Left lobe of liver (tissue), 2 donors: ENCODE measurements at places on chromosomes 11 and 22.

GRCh38 chr11:2913019-2913431 lies 16.2 kb downstream of the PHLDA2 start:
- DNase-seq = no peak

DNA sequence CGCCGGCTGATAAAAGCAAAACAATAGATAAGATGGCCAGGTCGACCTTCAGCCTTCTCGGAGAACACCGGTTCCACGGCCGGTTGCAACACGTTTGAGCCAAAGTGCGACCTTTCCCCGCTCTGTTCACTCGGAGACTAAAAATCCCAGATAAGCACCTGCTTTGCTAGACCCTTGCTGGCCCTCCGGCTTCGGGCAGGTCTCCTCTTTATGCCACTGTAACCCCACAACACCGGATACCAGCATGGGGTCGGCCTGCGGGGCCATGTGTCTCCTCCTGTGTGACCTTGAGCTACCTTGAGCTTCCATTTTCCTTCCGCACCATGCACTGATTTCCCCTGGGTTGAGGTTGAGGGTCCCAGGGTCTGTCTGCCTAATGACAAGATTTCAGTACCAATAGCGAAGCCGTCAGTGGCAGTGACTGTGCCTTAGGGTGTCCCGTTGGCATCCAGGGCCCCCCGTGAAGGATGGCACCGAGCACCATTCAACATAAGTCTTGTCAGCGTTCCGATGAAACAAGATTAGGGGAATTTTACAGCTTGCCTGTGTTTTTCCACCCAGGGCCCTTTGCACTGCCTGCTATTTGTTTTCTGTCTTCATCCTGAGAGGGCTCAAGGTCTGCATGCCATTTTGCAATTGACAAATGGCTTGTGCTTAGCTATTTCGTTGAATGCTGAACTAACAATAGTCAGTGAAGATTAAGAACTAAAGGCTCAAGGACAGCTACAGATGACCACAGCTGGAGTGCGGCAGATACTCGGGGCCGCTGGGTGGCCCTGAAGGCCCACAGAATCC lies 118.6 kb downstream of the KCNQ1 start:
- no peak for DNase-seq

DNA sequence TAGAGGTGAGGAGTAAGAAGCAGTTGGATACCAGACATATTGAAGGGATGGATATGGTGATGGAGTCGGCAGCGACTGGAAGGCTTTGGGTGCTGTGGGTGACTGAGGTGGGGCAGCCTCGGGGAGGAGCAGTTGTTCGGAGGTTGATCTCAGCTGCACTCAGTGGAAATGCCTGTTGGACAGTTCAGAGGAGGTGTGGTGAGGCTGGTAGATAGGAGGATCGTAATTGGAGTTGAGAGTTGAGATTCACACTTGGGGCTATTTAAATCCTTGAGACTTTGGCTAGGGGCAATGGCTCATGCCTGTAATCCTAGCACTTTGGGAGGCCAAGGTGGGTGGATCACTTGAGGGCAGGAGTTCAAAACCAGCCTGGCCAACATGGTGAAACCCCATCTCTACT lies 6.9 kb downstream of the OTUB1 start:
- no peak for DNase-seq

GRCh38 chr11:120316880-120317688 lies 8.0 kb upstream of the TLCD5 start:
- DNase-seq = no peak

DNA sequence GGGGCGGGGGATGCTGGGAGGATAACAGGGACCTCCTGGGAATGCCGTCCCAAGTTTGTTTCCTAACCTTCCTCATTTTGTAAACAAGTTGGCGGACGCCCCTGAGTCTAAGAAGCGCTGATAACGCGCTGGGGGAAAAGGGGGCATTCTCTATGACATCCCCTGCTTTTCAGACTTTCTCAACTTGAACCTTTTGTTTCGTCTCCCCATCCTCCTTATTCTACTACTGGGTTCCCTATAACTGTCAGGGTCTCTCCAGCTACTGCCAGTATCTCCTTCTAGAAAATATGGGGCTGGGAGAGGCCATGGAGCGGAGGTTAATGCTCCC lies 654 bp downstream of the TMEM86A start:
- no peak for DNase-seq

DNA sequence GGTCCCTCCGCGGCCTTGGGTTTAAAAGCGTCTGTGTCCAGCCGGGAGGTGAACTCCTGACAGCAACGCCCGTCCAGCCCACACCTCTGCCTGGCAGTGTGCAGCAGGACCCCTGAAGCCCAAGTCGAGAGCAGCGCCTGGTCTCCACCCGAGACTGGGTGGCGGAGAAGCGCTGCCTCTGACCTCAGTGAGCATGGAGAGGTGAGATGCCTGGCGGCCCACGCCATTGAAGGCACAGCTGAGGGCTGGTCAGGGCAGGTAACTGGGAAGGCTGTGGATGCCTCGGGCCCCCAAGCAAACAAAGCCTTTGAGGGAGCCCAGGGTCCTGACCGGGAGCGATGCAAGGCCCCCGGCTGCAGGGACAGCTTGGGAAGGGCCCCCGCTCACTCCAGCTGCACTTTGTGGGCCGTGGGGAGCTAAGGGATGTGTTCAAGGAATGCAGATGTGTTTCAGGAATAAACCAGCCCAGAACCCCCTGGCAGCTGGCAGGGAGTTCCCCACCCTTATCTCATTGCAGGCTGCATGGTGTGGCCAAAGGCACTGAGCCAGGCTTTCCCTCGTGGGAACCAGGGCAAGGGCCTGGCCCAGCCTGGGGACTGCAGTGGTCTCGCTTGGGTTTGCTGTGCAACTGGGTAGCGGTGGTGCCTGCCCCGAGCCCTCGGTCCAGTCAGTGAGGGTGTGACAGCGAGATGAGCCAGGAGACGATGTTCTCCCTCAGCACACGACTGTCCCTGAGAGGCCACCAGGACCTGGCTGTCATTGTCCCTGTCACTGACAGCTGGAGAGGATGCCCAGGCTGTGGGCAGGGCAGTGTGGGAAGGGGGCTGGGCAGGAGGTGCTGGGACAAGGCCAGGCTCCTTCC lies 92.5 kb downstream of the WNT7B start:
- no peak for DNase-seq

DNA sequence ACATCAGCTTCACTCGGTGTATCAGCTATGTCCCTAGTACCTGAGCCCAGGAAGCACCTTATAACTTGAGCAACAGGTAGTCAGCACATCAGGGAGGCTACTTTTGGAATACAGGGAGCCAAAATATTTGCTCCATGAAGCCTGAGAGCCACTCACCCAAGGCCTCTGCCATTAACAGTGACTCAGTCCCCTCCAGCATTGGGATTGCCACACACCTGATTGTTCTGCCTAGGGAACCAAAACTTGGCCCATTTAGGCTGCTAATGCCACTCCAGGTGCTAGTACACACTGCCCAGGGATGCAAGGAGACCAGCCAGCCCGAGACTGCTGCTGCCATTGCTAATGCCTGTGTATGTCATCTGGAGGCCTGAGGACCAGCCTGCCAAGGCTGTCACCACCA lies 773.6 kb upstream of the TENM4 start:
- DNase-seq = no peak

DNA sequence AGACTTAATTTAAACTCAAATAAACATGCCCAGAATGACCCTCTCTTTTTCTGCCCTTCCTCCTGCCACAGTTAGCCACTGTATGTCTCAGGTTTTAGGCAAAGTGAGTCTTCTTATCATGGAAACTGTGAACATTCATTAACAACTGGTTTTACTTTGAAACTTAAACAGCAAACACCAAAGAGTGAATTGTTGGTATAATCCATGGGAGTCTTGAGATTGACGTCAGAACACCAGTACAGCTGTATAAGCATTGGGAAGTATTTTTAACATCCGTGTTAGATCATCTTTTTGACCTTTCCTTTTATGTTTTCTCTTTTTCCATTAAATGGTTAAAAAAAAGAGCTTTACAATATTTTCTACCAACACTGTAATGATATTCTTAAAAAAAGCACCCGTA lies 38.9 kb downstream of the ARHGEF12 start:
- DNase-seq = no peak

DNA sequence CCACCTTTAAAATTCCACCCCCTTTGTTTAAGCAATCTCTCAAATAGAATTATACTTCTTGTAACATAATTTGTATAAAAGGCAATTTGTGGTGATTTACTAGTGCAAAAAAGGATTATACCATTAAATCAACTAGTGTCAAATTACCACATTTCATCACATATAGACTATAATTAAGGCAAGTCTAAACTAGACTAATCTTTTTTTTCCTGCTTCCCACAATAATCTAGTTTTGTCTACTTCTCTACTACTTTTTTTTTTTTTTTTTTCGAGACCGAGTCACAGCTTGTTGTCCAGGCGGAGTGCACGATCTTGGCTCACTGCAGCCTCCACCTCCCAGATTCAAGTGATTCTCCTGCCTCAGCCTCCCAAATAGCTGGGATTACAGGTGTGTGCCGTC lies 36.1 kb upstream of the FZD4 start:
- no peak for DNase-seq

DNA sequence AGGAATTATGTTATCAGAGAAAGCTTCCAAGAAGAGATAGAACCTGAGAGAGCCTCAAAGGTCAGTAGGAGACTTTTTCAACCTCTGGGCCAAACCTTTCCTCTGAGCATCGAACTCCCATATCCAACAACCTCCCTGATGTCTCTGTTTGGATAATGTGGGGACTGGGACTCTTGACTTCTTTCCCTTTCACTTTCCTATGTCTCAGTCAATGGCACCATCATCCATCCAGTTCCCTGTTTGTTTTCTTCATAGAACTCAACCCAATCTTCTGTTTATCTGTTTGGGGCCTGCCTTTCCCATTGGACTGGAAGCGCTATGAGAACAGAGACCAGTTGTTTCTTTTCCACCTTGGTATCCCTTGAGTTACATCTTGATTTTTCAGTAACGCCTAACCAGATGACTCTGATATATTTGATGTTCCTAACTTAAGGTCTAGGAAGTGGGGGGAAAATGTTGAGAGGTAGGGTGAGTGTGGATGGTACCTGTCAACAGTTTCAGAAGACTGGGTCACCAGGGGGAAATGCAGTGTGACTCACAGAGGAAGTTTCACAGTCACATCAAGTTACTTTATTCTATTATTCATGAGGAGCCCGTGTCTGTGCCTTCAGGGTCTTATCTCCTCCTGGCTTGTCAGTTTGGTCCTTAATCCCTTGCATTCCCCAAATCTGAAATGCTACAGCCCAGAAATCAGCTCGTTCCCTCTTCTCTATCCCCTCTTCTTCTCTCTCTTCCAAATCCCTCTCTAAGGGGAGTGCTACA lies 4.5 kb upstream of the KCNE3 start:
- no peak for DNase-seq

DNA sequence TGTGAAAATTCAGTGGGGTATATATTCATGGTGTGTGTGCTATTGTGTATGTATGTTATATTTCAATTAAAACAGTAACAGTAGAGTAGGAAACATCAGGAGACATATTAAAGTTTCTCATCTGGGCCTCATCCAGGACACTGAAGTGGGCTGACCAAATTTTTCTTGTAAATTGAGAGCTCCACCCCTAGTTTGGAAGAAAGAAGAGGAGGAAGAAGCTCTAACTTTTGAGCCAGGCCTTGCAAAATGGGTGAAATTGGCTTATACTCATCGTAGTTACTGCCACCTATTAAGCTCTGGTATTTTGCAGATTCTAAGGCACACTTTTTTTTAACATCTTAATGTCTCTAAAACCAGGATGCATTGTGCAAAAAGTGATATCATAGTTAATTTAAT lies 33.7 kb downstream of the TSPAN18 start:
- DNase-seq = no peak

GRCh38 chr22:36948273-36949225 lies 35.1 kb downstream of the CSF2RB start:
- no peak for DNase-seq

DNA sequence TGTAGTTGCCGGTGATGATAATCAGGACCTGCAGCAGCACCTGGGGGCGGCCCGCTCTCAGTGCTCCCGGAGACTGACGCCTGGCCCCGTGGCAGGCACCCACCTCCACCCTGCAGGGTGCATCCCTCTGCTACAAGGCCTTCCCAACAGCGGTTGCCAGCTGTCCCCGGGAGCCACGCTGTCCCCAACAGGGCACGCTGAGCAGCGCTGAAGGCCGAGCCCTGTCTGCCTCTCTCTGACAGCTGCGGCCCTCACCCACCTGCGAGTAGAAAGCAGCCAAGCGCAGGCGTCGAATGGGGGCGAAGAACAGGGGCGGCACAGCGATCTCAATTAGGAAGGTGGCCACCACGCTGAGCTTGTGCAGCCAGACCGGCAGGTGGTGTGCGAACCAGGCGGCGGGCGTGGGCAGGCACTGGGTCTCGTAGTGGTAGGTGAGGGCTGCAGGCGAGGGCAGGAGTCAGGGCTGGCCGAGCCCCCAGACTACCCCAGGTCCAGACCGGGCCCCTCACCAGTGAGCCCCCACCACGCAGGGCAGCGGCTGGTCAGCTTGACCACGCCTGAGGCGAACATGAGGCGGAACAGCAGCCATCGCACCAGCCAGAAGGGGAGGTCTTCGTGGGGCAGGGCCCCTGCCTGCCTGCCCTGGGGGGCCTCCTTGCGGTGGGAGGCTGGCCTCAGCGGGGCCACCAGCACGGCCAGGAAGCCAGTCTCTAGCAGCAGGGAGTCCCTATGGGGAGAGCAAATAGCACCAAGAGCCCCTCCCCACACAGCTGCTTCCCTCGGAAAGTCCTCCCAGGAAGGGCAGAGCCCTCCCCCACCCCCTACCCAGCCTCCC lies 1.5 kb downstream of the LMF2 start:
- DNase-seq = no peak

DNA sequence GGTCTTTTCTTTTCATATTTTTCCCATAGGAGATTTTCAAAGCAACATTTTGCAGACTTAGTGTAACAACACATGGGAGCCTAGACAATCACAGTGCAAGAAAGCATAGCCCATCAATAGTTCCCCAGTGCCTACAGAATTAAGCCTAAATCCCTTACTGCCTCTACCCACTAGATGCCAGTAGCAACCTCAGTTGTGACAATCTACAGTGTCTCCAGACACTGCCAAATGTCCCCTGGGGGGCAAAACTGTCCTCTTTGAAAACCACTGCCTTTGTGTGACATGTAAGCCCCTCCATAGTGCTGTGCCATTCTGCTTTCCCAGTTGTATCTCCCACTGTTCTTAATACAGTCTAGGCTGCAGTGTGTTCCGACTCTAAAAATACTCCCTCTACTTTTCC lies 1329.0 kb downstream of the LRRC4C start:
- no peak for DNase-seq

DNA sequence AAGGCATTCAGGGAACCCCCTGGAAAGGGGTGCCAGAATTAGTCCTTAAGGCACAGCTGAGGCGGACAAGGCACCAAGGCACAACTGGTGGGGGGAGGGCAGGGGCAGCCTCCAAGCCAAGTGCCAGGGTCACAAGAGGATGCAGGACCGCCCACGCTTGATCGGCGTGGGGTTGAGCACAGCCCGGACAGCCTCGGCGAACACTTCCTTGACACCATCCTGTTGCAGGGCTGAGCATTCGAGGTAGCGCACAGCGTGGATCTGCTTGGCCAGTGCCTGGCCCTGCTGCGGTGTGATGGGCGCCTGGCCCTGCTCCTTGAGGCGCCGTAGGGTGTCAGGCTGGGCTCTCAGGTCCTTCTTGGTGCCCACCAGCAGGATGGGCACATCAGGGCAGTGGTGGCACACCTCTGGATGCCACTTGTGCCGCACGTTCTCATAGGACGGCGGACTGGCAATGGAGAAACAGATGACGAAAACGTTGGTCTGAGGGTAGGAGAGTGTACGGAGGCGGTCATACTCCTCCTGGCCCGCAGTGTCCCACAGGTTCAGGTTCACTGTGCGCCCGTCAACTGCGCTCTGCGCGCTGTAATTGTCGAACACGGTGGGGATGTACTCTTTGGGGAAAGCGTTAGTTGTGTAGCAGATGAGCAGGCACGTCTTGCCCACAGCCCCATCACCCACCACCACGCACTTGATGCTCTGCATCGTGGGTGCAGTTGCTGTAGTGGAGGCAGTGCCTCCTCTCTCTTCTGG lies 13.1 kb downstream of the RHOG start:
- no peak for DNase-seq
